Ecto neural progenitor cell (in vitro differentiated cells): ENCODE measurements at places on chromosomes 1 and 21.

GRCh38 chr1:61864489-61864888 lies 122.2 kb downstream of the PATJ start:
- DNase-seq = no peak

GRCh38 chr1:173424782-173425407 lies 52.2 kb upstream of the PRDX6 start:
- DNase-seq = no peak

- no peak for DNase-seq
Observed at GRCh38 chr1:214665606-214666110, 62.7 kb downstream of the CENPF start.

GRCh38 chr1:175145899-175146528 lies 46.6 kb downstream of the KIAA0040 start:
- DNase-seq = no peak

DNA sequence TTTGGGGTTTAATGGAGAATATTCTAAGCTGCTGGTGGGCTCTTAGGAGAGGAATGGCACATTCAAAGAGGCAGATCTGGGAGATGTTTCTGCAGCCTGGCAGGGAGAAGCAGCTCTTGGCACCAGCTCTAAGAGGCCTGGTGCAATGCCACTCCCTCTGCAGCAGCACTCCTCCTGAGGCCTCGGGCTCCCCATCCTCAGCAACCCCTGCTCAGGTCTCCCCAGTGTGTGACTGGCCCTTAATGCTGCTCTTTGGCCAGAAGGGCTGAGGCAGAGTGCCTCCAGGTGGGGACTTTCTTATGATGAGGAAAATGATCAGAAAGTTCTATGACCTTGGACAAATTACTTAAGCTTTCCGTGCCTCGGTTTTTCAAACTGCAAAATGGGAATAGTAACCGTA lies 55.5 kb downstream of the MAB21L3 start:
- no peak for DNase-seq

DNA sequence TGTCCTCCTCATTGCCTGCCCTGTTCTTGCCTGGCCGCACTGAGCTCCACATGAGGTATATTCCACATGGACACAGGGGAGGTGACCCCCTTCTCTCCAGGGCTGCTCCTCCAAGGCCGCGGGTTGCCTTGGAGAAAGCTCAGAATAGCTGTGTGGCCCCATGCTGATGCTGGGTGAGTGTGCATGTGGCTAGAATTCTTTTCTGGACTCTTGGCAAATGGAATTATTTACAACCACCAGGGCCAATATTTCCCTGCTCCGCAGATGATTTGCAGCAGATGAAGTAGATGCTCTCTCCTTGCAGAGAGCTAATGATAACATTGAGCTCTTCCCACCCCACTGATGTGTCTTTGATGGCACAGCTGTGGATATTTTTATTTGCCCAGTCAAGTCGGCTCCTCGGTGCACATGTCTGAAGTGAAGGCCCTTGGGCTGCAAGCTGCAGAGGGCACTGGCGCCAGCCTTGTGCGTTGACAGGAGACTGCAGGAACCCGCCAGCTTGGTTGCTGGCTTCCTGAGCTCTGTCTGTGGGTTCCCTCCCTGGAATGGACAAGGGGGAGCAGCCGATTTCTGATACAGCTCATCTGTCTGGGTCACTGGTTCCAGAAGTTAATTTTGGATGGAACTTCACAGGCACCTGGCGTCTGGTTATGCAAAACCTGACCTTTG lies 404.7 kb upstream of the VAMP3 start:
- DNase-seq = no peak

DNA sequence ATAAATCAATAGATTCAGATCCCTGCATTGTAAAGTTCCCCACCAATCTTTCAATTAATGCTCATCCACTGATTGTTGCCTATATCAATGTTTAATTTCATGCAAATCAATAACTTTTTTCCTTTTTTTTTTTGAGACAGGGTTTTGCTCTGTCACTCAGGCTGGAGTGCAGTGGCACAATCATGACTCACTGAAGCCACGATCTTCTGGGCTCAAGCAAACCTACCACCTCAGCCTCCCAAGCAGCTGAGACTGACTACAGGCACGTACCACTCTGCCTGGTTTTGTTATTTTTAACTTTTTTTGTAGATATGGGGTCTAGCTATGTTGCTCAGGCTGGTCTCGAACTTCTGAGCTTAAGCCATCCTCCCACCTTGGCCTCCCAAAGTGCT lies 25.7 kb downstream of the DIO1 start:
- no peak for DNase-seq

GRCh38 chr1:157319567-157319966 lies 181.4 kb upstream of the ETV3 start:
- DNase-seq = no peak

GRCh38 chr1:96579636-96580035 lies 141.9 kb upstream of the PTBP2 start:
- DNase-seq = no peak

DNA sequence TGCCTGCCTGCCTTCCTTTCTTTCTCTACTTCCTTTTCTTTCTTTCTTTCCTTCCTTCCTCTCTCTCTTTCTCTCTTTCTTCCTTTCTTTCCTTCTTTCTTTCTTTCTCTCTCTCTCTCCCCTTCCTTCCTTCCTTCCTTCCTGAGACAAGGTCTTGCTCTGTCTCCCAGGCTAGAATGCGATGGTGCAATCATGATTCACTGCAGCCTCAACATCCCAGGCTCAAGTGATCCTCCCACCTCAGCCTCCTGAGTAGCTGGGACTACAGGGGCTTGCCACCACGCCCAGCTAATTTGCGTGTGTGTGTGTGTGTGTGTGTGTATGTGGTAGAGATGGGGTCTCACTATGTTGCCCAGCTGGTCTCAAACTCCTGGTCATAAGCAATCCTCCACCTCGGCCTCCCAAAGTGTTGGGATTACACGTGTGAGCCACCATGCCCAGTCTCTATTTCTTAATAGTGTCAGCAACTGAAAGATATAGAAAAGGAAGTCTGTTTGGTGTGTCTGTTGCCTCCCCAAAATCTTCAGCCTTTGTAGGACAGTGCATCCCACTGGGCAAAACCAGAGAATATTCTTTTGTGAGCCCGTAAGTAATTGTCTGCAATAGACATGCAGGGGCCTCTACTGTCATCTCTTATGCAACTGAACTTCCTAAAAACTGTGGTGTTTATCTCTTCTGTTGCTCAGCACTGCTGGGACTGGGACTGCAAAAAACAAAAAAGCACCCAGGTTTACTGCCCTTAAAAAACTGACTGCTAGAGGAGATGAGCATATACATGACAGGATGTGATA lies 20.9 kb upstream of the RAB4A start:
- no peak for DNase-seq

GRCh38 chr21:38922474-38923235 lies 116.9 kb downstream of the ETS2 start:
- DNase-seq = no peak

DNA sequence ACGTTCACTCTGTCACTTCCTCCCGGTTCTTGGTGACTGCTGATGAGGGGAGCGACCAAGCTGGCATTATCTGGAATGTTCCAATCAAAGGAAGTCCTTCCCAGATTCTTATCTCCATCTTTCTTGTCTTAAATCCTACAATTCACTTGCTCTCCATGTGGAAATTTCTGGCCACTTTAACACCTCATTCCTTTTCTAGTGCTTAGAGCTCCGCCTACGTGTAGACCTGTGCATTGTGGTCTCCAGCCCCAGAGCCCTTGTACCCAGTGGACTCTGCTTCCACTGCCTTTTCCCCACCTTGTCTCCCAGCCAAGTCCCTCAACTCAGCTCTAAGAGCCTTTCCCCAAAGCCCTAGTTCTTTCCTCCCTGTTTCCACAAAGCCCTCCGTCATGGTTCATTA lies 12.2 kb upstream of the KLHDC7A start:
- no peak for DNase-seq

DNA sequence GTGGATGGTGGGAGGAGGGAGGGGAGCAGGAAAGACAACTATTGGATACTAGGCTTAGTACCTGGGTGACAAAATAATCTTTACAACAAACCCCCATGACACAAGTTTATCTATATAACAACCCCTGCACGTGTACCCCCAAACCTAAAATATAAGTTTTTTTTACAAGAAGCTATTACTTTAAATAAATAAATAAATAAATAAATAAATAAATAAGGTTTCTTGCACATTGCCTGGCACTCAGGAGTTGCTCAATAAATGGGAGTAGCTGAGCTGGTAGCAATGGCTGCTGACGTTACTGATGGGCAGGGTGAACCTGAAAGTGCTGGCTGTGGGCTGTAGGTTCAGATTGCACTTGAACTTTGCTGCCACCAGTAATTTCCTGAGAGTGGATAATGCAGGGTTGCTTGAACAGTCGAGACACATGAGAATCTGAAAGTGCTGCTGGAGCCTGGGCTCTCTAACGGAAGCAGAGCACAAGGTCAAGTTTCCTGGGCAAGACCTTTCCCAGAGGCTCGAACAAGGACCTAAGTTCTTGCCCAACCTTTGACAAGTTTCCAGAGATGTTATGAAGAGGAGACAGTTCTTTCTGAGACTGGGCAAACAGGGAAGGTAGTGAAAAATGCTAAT lies 14.8 kb upstream of the KCNE2 start:
- DNase-seq = no peak

- DNase-seq = no peak
Observed at GRCh38 chr1:206944703-206945102, 1.6 kb downstream of the PIGR start.

DNA sequence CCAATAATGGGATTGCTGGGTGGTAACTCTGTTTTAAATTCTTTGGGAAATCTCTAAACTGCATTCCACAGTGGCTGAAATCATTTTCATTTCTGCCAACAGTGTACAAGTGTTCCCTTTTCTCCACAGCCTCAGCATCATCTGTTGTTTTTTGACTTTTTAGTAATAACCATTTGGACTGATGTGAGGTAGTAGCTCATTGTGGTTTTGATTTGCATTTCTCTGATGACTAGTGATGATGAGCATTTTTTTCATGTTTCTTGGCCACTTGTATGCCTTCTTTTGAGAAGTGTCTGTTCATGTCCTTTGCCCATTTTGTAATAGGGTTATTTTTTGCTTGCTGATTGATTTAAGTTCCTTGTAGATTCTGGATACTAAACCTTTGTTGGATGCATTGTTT lies 131.9 kb upstream of the B3GALT2 start:
- no peak for DNase-seq

- no peak for DNase-seq
Observed at GRCh38 chr1:54849219-54850068, 37.6 kb downstream of the DHCR24 start.

GRCh38 chr1:206809504-206810084 lies 37.3 kb upstream of the IL10 start:
- DNase-seq = no peak

DNA sequence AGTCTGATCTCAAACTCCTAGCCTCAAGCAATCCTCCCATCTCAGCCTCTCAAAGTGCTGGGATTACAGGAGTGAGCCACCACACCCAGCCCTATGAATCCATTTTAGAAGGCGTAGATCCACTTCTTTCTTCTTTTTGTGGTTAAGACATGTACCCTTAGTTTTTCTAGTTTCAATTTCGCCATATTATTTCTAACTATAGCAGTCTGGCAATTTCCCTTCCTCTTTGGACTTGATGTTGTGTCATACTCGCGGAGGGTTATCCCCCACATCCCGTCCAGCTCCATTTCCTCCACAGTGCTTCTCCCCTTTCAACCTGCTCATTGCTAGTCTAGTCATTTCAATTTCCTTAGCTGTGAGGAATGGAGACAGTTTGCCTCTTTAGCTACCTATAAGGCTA lies 5.2 kb upstream of the LRRC8D start:
- DNase-seq = no peak
